Tongue (tissue), 3 donors: ENCODE measurements at places on chromosomes 6 and 20. TPM values are rescaled to one million over a fixed set of nuclear protein-coding genes. Genes with fewer than 3 reads are reported as not detected.

CAGE1 gene
- 0.21 TPM for total RNA-seq

DDX27 gene
- 28.7 TPM for total RNA-seq

ABHD16A gene
- 46.2 TPM for total RNA-seq

FBXO30 gene
- 25.7 TPM for total RNA-seq

SH3BGRL2 gene
- total RNA-seq: 30.8 TPM

FAM184A gene
- total RNA-seq: 16.4 TPM

PPP1R16B gene
- total RNA-seq: 4.6 TPM

CFAP61 gene
- total RNA-seq: 2.2 TPM

PREX1 gene
- 29.4 TPM for total RNA-seq

BPIFB3 gene
- total RNA-seq: 11.3 TPM

DEFB132 gene
- not detected for total RNA-seq

TSPO2 gene
- total RNA-seq: 1.4 TPM

SRSF12 gene
- 4.7 TPM for total RNA-seq

PHACTR1 gene
- 2.5 TPM for total RNA-seq

MYLK4 gene
- 14.9 TPM for total RNA-seq

DSP gene
- total RNA-seq: 167 TPM

PRR18 gene
- 0.10 TPM for total RNA-seq

LRFN2 gene
- total RNA-seq: 0.72 TPM

OR2J3 gene
- not detected for total RNA-seq

CCN6 gene
- total RNA-seq: not detected

CEP57L1 gene
- total RNA-seq: 33.6 TPM

LST1 gene
- total RNA-seq: 1.5 TPM

VNN1 gene
- total RNA-seq: 0.31 TPM

FAM162B gene
- total RNA-seq: 7.9 TPM

POU5F1 gene
- total RNA-seq: 7.5 TPM

AVP gene
- not detected for total RNA-seq

TRIM31 gene
- not detected for total RNA-seq

PDE10A gene
- 14.0 TPM for total RNA-seq

C20orf96 gene
- total RNA-seq: 5.5 TPM

LZTS3 gene
- total RNA-seq: 5.9 TPM

MDFI gene
- 23.5 TPM for total RNA-seq

BHLHE23 gene
- total RNA-seq: not detected

MLN gene
- total RNA-seq: not detected

ARFGEF2 gene
- 83.8 TPM for total RNA-seq

CYP39A1 gene
- total RNA-seq: 13.5 TPM

TMEM217 gene
- 0.31 TPM for total RNA-seq

KCNS1 gene
- 1.1 TPM for total RNA-seq

CYP21A2 gene
- 1.0 TPM for total RNA-seq

OXT gene
- total RNA-seq: not detected

SLC22A3 gene
- total RNA-seq: 41.6 TPM

TMC2 gene
- not detected for total RNA-seq

BPI gene
- 0.21 TPM for total RNA-seq

COL19A1 gene
- 26.4 TPM for total RNA-seq

PEX3 gene
- total RNA-seq: 19.8 TPM

DEFB125 gene
- total RNA-seq: not detected
